ENCODE measurements at places on chromosomes 5 and 9.

- no peak for DNase-seq
- H3K4me3 ChIP-seq: no peak overlapping the region
- no peaks in the 10 kb centered on the region for H3K4me1 ChIP-seq
- no peak overlapping the region for H3K27ac ChIP-seq
- no peaks in the 10 kb centered on the region for H3K36me3 ChIP-seq
- H3K27me3 ChIP-seq: no peaks in the 10 kb centered on the region
These were observed 18.6 kb downstream of the SLC6A7 start for GRCh38 chr5:150208187-150209098.

DNA sequence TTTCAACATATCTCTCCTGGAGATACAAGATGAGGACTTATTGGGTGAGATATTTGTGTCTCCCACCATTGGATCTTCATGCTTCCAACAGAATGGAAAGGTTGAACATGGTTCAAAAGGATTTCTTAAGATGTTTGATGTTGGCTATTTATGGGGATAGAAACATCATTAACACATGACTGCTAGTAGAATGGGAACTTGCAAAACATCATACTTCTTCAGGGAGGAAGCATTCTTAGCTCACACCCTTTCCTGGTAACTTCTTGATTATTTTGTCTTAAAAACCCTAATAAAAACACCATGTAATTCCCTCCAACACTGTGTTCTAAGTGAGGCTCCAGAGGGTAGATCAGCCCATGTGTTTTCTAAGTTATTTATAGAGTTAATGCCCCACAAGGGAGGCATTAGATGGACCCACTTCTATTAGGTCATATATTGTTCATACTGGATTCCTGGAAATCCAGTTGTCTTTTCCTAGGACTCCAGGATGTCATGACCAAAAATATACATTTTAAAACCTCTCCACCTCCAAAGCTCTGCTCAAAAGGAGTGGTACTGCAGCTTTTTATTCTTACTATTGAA is 95.8 kb downstream of the FOXD1 start:
- H3K4me3 ChIP-seq: no peak overlapping the region
- no peaks in the 10 kb centered on the region for H3K4me1 ChIP-seq
- no peaks in the 10 kb centered on the region for H3K36me3 ChIP-seq
- DNase-seq: no peak
- H3K27ac ChIP-seq: no peak overlapping the region
- H3K27me3 ChIP-seq: no peaks in the 10 kb centered on the region

GRCh38 chr5:17398431-17398830 is 99.6 kb upstream of the TAF11L2 start:
- no peaks in the 10 kb centered on the region for H3K27me3 ChIP-seq
- no peaks in the 10 kb centered on the region for H3K4me1 ChIP-seq
- H3K4me3 ChIP-seq: no peak overlapping the region
- H3K27ac ChIP-seq: no peak overlapping the region

DNA sequence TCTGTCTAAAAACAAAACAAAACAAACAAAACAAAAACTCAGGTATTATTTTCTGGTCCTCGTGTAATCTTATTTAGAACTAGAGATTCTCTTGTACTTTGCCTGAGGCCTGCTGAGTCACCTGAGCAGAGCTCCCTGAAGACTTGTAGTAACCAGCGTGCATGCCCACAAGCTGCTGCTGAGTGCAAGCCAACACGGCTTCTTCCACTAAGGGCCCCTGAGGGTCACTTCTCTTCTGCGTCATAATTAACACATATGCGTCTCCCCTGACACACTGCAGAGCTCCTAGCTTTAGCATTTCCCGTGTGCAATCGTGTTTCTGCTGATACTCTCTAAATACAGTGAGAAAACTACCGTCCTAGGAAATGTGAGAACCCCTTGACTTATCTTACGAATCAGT is 10.9 kb upstream of the NDFIP1 start:
- DNase-seq: no peak
- H3K4me3 ChIP-seq: no peak overlapping the region
- no peak overlapping the region for H3K27ac ChIP-seq
- H3K4me1 ChIP-seq: no peaks in the 10 kb centered on the region

DNA sequence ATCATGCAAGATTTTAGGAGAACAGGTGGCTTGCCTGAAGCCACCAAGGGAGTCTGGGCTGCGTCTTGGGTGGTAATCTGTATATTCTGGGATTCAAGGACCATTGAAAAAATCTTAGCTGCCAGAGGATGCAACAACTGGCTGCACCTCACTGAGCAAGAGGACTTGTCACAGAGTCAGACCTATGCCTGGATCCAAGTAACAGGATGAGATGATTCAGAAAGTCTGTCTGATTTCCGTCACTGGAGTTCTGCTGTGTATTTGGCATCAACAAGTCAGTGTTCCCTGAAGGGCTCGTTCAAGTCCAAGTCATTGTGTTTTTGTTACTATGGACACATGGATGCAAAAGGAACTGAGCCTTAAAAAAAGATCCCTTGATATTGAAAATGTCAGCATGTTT is 37.8 kb upstream of the CARTPT start:
- no peak for DNase-seq
- no peaks in the 10 kb centered on the region for H3K36me3 ChIP-seq
- H3K4me3 ChIP-seq: no peak overlapping the region
- no peak overlapping the region for H3K27ac ChIP-seq

DNA sequence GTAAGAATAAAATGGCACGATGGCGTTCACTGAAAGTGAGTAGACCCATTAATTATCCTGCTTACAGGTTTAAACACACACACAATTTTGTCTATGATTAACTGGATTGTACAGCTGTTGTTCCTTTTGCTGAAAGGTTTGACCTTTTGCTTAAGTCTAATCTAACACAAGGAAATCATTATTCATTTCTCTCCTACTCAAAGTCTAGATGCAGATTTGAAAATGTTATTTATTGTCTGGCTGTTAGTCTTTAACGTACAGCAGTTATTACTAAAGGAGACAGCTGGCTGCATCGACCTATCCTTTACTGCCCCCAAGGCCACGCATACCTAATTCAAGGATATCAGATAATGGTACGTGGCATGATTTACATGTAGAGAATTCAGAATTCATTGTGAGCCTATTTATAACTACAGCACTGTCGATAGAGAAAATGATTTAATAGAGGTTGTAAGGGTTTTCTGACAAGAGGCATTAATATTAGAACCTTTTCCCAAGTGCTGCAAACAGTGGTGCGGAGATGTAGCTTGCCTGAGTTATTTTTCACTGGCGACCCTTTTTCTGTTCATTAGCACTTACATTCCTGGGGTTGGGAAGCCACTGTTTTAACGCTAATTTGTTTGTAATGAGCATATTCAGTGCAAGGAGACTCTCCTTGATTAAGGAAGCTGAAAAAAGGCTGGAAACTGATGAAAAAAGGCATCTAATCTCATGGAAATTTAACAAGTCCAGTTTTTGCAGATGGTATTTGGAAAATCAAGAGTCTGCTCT is 368.4 kb upstream of the GRAMD2B start:
- no peak overlapping the region for H3K4me3 ChIP-seq
- H3K4me1 ChIP-seq: no peaks in the 10 kb centered on the region
- no peaks in the 10 kb centered on the region for H3K27me3 ChIP-seq
- no peak for DNase-seq
- H3K27ac ChIP-seq: no peak overlapping the region
